CD4-positive, alpha-beta T cell treated with Interleukin-6 at 100 ng/mL for 8 hours (primary cell): ENCODE measurements at places on chromosomes 5 and 9.

DNA sequence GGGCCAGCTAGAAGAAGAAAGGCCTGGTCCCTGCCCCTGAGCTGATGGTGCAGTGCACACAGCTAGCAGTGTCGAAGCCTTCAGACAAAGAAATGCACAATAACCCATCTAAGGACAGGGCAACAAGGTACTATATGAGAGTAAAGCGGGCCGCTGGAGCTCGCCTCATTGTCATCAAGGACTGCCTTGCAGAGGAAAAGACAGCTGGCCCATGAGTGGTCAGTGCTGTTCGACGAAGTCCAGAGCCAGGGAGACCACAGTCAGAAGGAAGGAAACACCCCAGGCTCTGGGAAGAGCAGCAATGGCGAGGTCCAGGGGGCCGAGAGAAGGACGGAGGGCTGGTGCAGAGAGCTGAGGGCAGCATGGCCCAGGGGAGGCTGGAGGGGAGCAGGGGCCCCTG, 17.3 kb downstream of the ATPSCKMT start:
- no peak for DNase-seq

- no peak for DNase-seq
Observed at GRCh38 chr5:78542321-78542840, 106.2 kb downstream of the LHFPL2 start.

GRCh38 chr9:110029429-110029955, 178.5 kb downstream of the C9orf152 start:
- no peak for DNase-seq

GRCh38 chr9:136059321-136059791, 35.7 kb downstream of the NACC2 start:
- DNase-seq = no peak

- no peak for DNase-seq
Observed at GRCh38 chr5:15106530-15107283, 235.1 kb upstream of the ANKH start.

DNA sequence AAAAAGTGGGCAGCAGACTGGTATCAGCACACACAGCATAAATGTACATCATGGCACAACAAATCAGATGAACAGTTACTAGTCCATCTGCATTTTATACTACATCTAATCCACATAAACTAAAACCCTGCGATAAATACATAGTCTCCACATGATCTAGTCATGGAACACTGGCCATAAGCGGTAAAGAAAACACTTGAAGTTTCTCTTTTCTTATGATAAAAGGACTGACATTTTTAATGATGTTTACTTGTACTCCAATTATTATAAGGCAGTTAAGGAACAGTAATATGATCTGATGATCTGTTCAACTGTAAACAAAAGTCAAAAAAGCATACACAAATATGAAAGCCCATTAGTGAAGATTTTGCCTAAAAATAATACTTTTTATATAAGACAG, 112.5 kb downstream of the MPDZ start:
- no peak for DNase-seq

DNA sequence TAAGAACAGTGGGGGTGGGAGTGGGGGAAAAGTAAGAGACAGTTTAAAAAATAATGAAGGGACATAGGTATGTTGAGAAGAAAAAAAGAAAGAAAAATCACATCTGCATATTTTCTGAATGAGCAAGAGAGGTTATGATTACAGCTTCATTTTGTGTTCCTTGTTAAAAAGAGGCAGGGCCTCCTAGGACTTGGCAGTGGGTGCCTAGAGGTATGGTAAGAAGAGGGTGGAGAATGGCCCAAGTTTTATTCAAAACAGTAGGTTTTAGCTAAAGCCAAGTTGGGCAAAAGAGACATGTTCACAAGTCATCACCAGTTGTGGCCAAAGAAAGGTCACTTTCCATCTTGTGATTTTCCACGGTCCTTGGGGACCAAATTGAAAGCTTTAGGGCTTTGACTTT, 643.4 kb downstream of the CCDC171 start:
- DNase-seq = no peak

GRCh38 chr5:169204788-169205400, 96.0 kb downstream of the SLIT3 start:
- DNase-seq = no peak

DNA sequence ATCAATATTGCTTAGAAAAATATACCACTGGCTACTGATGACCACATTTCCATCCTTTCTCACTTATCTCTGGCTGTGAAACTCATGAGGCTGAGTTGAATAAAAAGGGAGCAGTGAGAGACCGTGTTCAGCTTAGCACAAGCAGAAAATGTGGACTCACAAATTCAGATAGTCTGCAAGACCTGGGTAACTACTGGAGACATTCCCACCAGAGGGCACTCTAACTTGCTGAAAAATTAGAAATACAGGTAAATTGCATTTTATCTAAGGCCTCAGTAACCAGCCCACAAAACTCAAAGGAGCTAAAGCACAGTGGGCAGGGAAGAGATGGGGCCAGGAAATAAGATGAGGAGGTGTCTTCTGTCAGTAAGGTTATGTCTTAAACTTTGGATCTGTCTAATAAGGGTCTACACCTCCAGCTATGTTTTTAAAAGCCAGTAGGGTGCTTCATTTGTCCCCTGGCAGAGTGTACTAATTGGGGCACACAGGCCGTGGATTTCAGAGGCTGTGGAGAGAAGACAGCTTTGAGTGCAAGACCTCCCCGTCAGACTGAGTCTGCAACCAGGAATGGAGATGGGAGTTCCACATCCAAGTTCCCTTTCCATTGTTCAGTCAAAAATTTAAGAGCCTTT, 8.7 kb upstream of the NDUFB6 start:
- DNase-seq = peak; percentile 31

GRCh38 chr9:74935008-74935407, 17.7 kb downstream of the C9orf40 start:
- DNase-seq = no peak
